Thoracic aorta (tissue), 2 donors: ENCODE measurements at places on chromosomes 1 and 21. TPM values are rescaled to one million over a fixed set of nuclear protein-coding genes. Genes with fewer than 3 reads are reported as not detected.
A peak's percentile ranks its signal among the peaks of the same experiment; 100 is the strongest.

DNA sequence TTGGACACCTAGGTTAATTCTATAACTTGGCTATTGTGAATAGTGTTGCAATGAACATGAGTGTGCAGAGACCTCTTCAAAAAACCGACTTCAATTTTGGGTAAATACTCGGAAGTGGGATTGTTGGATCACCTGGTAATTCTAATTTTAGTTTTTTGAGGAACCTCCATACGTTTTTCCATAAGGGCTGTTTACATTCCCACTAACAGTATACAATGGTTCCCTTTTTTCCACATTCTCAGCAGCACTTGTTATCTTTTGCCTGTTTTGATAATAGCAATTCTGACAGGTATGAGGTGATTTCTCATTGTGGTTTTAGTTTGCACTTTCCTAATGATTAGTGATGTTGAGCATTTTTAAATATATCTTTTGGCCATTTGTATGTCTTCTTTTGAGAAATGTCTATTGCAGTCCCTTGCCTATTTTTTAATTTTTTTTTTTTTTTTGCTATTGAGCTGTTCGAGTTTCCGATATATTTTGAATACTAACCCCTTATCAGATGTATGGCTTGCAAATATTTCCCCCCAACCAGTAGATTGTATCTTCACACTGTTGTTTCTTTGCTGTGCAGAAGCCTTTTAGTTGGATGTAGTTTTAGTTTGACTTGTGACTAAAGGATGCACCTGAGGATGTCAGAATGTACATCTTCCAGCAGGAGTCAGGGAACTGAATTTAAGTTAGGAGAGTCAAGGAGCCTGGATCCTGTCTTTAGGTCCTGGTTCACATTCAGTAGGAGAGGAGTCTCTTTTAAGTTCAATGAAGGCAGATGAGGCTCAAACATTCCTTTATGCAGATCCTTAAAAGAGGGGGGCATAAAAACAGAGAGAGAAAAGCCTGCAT, 120.0 kb downstream of the S1PR1 start:
- no peak for DNase-seq

GRCh38 chr1:235199441-235199840, 38.4 kb upstream of the RBM34 start:
- DNase-seq: no peak

DNA sequence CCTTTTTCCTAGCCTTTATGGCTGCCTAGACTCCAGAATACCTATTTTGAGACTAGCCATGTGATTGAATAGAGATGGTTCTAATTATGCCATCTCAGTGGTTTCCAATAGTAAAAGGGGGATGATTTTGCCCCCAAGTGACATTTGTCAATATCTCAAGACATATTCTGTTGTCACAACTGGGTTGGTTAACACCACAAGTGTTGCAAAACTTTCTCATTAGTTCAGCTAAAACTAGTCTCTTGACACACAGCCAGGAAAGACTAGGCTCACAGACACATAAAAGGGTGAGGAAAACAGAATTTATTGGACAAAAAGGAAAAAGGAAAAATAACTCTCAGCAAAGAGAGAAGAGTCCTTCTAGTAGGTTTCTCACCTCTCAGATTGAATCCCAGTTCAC, 39.9 kb upstream of the GBP5 start:
- no peak for DNase-seq

GRCh38 chr1:8083739-8084484, 57.8 kb upstream of the ERRFI1 start:
- DNase-seq: no peak

The CLEC20A gene
- 3.0 TPM for total RNA-seq

GRCh38 chr1:244874974-244875579, 10.7 kb upstream of the HNRNPU start:
- DNase-seq: no peak

DNA sequence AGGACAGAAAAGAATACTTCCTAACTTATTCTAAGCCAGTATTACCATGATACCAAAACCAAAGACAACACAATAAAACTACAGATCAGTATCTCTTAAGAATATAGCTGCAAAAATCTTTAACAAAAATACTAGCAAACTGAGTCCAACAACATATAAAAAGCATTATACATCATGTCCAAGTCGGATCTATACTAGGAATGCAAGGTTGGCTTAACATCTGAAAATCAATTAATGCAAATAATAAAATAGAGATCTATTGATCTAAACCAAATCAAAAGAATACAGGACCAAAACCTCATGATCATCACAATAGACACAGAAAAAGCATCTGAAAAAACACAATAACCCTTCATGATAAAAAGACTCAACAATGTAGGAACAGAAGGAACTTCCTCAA, 18.9 kb downstream of the TAF1A start:
- DNase-seq: no peak

GRCh38 chr1:109984190-109984455, 442 bp upstream of the AHCYL1 start:
- DNase-seq: no peak

DNA sequence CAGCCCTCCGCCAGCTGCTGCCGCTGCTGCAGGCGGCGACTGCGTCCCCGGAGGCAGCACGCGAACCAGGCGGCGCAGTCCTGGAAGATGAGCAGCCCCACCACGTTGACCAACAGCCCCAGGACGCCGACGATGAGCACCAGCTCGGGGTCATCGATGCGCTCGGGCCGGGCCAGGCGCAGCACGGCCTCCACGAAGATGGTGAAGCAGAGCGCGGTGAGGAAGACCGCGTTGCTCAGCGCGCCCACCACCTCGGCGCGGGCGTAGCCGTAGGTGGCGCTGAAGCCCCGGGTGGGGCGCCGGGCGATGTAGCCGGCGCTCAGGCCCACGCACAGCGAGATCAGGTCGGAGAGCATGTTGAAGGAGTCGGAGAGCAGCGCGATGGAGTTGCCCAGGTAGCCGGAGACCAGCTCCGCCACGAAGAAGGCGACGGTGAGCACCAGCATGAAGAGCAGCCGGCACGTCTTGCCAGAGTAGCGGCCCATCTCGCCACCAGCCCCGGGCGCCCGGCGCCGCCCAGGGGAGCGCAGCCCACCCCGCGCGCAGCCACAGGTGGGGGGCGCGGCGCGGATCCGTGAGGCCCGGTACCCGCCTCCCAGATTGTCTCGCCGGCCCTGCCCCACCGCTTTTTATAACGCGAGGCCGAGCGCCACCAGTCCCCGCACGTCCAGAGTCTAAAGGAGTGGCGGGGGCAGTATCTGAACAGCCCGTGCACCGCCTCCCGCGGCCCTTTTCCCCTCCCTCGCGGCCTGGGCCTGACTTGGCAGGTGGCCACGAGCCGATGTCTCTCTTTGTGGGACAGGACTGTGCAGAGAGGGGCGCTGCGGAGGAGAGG, at the start of gene SLC30A10:
TSS of gene SLC30A10 (minus strand) at position 602 of the 835 bp plus-strand sequence. CDS start at position 485, 117 bp downstream.
- DNase-seq: no peak

DNA sequence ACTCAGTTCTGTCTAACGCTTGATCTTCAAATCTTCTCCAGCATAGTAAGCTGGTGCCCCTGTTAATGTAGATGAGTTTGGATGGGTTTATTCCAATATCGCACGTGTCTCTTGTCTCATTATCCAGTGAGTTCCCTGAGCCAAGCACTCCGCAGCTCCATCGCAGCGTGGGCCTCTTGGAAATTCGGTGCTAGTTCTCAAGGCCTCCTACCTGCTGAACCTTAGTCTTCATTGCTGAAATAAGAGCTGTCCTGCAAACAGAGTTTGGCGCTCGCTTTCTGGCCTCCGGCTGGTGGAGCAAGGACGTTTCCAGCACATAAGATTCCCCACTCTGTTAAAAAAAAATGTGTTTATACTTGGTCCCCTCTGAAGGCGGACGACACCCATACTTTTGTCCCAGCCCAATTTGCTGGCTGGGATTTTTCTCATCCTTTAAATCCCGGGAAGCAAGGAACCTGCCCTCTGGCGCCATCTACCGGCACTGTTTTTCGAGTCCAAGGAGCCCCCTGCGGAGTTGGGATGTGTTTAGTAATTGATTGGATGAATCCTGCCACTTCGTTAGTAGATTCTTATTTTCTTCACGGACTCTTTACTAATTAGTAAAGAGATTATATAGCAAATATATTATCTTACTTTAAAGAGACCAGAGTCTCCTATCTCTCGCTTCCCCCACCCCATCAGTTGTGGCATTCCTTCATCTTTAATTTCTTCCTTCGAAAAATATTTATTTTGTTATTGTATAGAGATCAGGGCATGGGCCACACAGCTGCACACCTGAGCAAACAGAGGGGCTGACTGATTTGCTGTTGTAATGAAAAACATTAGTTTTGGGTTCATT, 14.7 kb downstream of the JUN start:
- peak; percentile 55 for DNase-seq

GRCh38 chr1:34926894-34927293, 2.6 kb downstream of the DLGAP3 start:
- no peak for DNase-seq

DNA sequence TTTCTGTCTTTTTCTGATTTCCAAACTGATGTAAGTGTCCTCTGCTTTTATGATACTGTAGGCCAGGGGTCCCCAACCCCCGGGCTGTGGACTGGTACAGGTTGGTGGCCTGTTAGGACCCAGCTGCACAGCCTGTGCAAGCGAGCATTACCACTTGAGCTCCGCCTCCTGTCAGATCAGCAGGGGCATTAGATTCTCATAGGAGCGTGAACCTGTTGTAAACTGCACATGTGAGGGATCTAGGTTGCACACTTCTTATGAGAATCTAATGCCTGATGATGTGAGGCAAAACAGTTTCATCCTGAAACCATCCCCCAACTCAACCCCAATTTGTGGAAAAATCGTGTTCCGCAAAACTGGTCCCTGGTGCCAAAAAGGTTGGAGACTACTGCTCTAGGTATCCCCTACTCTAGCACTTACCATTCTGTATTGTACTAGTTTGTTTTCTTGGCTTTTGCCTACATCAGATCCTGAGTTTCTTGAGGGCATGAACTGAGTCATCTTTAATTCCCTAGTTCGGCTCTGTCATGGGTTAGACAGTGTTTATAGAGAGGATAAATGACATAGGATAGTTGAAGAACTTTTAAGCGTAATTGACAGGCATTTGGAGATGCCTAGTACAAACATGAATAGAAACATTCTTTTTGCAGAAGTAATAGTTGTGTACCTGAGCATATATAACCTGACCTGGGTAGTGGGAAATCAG, 4.1 kb downstream of the ABCD3 start:
- DNase-seq: no peak

The DCAF6 gene
- 47.2 TPM for total RNA-seq

DNA sequence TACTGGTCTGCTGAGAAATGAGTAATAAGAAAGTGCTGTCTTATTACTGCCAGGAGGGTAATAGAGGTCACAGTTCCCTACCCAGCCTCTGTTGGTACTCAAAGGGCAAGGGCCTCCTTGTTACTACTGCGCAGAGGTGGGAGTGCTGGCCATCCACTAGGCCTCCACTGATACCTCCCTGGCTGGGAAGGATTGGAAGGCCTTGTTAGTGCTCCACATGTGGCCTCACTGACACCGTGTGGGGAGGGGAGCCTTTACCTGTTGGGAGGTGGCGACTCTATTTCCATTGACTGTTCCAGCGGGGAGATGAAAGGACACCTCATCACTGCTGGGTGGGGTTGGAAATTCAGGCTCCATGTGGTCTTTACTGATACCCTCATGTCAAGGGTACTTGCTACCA, 57.8 kb upstream of the USP24 start:
- DNase-seq: no peak

DNA sequence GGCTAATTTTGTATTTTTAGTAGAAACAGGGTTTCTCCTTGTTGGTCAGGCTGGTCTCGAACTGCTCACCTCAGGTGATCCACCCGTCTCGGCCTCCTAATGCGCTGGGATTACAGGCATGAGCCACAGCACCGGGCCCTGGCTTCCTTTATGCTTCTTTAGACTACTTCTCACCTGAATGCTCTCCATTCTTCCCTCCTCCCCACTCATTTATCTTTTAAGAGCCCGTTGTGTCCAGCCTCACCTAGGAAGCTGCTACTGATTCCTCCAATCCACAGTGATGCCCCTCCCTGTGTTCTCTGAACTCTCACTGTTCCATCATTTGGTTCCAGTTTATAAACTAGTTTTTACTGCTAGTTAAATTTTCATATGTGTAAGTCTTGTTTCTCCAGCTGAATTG, 44.9 kb upstream of the NR5A2 start:
- no peak for DNase-seq
